Upper lobe of right lung (tissue), 1 donor: ENCODE measurements at places on chromosomes 11 and 22.

- H3K36me3 ChIP-seq: no peaks in the 10 kb centered on the region
- no peaks in the 10 kb centered on the region for H3K27me3 ChIP-seq
- H3K4me3 ChIP-seq: no peak overlapping the region
- no peaks in the 10 kb centered on the region for H3K4me1 ChIP-seq
- DNase-seq: no peak
Measured at GRCh38 chr11:98587884-98588283, 432.9 kb upstream of the CNTN5 start.

DNA sequence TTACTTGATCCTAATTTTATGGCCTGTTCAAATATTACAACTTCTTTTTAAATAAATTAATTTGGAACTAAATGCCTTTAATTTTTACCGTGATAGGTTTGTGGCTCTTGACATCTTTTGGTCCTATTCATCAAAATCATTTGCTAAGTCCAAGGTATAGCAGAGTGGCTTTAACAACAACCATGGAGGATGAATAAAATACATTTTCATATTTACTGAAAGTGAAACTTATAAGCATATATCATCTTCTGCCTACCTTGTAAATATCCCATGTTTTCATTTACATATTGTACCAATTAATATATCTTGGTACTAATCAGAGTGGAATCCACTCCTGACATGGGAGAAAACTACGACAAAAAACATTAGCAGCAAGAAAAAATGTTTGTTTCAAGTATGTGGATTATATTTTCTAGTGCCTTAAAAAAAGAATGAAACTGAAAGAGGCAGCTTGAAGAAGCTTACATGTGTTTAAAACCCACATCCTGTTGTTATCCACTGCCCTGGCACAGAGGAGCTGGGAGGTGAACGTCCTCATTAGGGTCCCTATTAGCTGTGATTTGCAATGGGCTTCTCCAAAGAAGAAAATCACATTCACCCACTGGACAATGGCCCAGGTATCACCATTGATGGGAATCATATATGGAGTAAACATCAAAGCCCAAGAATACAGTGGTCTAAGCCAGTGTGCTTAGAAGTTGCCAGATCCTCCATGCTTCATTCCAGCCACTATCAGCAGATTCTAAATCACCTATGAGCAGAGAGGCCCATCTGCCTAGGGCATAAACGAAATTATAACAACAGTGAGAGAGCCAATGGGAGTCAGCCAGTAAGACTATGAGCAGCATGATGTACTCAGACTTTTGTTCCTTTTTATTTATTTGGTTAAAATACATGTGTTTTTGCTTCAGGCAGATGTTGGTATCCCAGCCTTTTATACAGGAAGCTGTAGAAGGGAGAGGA, 84.7 kb downstream of the MAML2 start:
- no peak overlapping the region for H3K4me3 ChIP-seq
- no peak for DNase-seq
- no peaks in the 10 kb centered on the region for H3K27me3 ChIP-seq
- peak overlapping the region; percentile 71 for H3K27ac ChIP-seq
- peaks cover 70% of the 10 kb centered on the region for H3K4me1 ChIP-seq
- no peaks in the 10 kb centered on the region for H3K36me3 ChIP-seq

DNA sequence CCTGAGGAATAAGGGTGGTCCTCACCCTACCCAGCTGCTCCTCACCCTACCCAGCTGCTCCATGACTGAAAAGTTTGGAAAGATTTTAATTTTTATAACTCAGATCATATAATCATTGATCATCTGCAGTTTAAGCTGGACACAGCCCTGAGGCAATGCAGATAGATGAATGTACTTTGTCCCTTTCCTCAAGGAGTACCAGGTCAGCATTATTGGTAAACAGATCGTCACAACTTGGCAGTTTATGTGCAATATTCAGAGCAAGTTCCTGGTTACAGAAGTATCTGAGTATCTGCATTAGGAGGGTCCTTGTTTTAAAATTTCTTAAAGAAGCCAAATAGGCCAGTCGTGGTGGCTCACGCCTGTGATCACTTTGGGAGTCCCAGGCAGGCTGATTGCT, 3.6 kb downstream of the TNRC6B start:
- peaks cover 59% of the 10 kb centered on the region for H3K4me1 ChIP-seq
- H3K36me3 ChIP-seq: no peaks in the 10 kb centered on the region
- H3K4me3 ChIP-seq: no peak overlapping the region
- H3K27me3 ChIP-seq: no peaks in the 10 kb centered on the region
- no peak overlapping the region for H3K27ac ChIP-seq

DNA sequence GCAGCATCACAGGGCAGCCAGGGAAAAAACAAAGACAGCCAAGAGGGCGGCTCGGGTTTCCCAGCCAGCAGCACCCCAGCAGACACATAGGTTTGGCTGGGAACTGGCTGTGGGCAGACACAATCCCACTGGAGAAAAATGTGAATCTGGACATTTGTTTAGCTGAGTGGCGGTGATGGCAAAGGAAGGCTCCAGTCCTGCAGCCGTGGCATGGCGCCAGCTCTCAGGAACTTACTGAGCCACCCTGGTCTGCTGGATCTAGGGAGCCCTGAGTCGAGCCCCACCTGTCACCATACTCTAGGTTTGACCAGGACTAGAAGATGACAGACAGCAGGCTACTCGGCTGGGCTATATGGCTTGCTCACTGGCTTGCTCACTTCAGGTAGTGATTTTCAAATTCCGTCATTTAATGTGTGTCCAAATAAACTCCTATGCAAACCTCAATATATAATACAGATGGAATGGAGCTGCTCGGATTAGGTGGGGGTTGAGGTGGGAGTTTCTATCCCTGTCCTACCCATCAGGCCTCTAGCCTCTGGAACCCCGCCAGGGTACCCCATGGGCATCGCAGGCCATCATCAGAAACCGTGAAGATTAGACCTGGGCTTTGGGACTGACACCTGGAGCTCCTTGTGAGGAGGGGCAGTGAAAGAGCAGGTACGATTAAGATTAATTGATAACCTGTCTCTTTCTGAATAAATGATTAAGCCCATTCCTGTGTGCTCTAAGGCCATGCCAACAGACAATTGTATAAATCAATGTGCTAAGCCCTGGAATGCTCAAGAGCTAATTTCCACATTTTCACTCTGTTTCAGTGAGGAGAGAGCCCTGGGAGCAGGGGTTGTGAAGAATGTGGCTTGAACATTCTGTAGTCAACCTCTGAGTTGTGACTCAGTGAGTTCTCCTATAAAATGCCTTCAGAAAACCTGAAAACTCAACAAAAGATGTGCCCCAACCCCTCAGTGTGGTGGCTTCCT, 42.5 kb downstream of the GALNT18 start:
- peaks cover 43% of the 10 kb centered on the region for H3K4me1 ChIP-seq
- no peaks in the 10 kb centered on the region for H3K27me3 ChIP-seq
- no peak overlapping the region for H3K27ac ChIP-seq
- no peaks in the 10 kb centered on the region for H3K36me3 ChIP-seq

DNA sequence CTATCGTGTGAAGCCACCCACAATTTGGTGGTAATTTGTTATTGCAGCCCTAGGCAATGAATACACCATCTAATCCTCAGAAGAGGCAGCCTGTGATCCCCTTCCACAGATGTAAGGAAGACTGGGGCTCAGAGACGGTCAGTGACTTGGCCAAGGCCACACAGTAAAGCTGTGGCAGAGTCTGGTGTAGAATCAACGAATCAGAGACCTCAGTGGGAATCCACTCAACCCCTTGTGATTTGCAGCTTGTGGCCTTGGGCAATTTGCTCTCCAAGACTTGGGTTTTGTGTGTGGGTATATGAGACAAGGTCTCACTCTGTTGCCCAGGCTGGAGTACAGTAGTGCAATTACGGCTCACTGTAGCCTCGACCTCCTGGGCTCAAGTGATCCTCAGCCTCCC, 1.9 kb downstream of the LGALS2 start:
- H3K36me3 ChIP-seq: no peaks in the 10 kb centered on the region
- DNase-seq: no peak
- no peak overlapping the region for H3K27ac ChIP-seq
- no peaks in the 10 kb centered on the region for H3K27me3 ChIP-seq
- peaks cover 15% of the 10 kb centered on the region for H3K4me1 ChIP-seq

- no peak overlapping the region for H3K4me3 ChIP-seq
- H3K27ac ChIP-seq: no peak overlapping the region
- no peaks in the 10 kb centered on the region for H3K4me1 ChIP-seq
- DNase-seq: peak; percentile 61
- H3K36me3 ChIP-seq: no peaks in the 10 kb centered on the region
- peaks cover 47% of the 10 kb centered on the region for H3K27me3 ChIP-seq
Measured at GRCh38 chr11:1197431-1197885, 25.4 kb upstream of the MUC5B start.

GRCh38 chr22:48711031-48711431, 1116.6 kb downstream of the BRD1 start:
- H3K4me1 ChIP-seq: no peaks in the 10 kb centered on the region

DNA sequence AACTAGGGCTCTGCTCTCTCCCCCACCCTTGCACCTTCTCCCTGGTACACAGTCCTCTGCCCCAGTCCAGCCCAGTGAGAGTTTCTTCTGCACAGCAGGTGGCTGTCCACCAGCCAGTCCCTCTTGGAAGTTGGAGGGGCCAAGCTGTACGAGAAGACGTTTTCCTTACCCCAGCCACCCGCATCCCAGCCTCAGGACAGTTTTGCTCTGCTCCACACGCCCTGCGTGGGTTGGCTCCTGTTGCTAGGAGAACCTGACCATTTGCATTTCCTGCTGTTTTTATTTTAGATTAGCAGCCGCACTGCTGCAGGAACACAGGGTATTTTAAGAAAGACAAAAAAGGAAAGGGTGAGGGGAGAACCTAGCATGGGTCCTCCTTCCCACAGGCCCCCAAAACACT, 17.6 kb upstream of the NRGN start:
- H3K4me1 ChIP-seq: peaks cover 32% of the 10 kb centered on the region
- no peak for DNase-seq
- H3K27ac ChIP-seq: no peak overlapping the region
- no peak overlapping the region for H3K4me3 ChIP-seq
- H3K36me3 ChIP-seq: no peaks in the 10 kb centered on the region
- H3K27me3 ChIP-seq: peaks cover 25% of the 10 kb centered on the region

- peak overlapping the region; percentile 96 for H3K4me3 ChIP-seq
- H3K4me1 ChIP-seq: peaks cover 11% of the 10 kb centered on the region
- DNase-seq: no peak
- no peaks in the 10 kb centered on the region for H3K36me3 ChIP-seq
Measured at GRCh38 chr22:43152003-43152356, 621 bp downstream of the TSPO start.

DNA sequence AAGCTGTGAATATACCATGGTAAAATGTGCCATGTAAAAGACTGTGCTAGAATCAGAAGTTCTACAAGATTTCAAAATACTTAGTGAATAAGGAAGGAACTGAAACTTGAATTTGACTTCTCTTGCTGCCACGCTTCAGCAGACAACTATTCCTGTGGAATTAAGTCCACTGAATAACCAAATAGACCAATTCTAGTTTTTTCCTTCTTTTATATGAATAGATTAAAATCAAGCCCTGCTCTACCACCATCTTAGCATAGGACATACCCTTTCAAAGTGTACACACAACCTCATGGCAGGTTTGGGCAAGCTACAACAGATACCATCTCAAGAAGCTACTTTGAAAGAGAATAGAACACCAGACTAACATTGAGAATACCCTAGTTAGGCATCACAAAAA, 23.4 kb upstream of the CLNS1A start:
- H3K4me3 ChIP-seq: no peak overlapping the region
- H3K4me1 ChIP-seq: no peaks in the 10 kb centered on the region
- no peak for DNase-seq
- H3K36me3 ChIP-seq: peaks cover 10% of the 10 kb centered on the region

DNA sequence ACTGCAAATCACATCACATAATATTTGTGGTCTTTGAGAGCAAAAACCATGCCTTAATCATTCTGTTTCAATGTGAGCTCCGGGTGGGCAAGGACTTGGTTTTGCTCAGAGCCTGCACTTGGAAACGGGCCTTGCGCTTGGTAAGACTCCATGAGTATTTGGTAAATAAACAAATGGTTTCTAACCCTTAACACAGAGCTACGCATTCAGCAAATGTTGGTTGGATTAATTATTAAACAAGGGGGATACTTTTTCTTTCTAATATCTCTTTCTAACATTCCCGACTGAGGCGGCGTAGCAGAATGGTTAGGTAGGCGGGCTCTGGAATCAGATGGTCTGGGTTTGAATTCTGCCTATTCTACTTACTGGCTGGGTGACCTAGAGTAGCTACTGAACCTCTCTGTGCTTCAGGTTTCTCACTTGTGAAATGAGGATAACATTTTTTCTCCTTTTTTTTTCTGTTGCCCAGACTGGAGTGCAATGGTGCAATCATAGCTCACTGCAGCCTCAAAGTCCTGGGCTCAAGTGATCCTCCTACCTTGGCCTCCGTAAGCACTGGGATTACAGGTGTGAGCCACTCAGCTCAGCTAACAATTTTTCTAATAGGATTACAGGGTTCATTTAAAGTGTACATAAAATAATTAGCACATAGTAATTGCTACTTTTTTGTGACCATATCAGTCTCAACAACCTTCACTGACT, 3.4 kb upstream of the FAM83F start:
- no peak overlapping the region for H3K27ac ChIP-seq
- H3K27me3 ChIP-seq: peaks cover 43% of the 10 kb centered on the region
- H3K36me3 ChIP-seq: no peaks in the 10 kb centered on the region
- DNase-seq: no peak
